Fibroblast of skin of back (primary cell): ENCODE measurements at places on chromosomes 2 and 18.

- peak; percentile 86 for DNase-seq
These were observed 60.5 kb upstream of the POMC start for GRCh38 chr2:25228848-25229278.

- DNase-seq = peak; percentile 10
These were observed 25.0 kb upstream of the ARL5A start for GRCh38 chr2:151853070-151853758.

- peak; percentile 56 for DNase-seq
These were observed 632.4 kb downstream of the NYAP2 start for GRCh38 chr2:226031647-226032501.

DNA sequence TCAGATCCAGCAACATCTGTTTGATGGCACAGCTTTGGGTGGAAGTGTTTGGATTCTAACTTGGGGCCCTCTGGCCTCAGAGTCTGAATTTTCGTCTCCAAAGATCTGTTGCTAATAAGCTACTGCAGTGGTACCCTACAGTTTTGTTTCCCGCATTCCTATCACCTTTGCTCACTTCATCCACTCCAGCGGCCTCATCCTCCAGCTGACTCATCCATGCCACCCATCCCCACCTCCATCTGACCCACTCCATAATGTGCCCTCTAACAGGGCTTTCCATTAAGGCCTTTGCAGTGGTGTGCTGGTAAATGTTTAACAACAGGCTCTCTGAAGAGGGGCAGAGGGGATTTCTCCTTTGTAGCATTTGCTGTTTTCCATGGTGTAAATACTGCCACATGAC is 225.5 kb downstream of the TGIF1 start:
- peak; percentile 74 for DNase-seq

- DNase-seq = no peak
These were observed 527.7 kb downstream of the TNS1 start for GRCh38 chr2:217475101-217475500.

- DNase-seq = peak; percentile 70
These were observed 26.5 kb upstream of the KCNS3 start for GRCh38 chr2:17851731-17852585.

DNA sequence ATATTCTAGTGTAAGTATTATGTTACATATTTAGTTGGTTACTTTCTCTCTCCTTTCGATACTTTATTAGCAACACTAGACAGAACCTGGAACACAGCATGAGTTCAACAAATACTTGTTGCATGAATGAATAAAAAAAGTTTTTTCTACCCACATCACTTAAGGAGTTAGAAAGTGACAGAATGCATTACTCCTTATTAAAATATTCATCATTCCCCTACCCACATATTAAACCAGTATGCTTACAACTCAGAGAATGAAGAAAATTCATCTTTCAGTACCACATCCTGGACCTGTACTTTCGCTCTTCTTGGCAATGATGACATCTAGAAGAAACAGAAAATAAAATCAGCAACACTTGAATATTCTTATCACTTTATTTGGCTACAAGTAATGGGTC is 6.0 kb downstream of the SRBD1 start:
- peak; percentile 43 for DNase-seq

GRCh38 chr2:141652308-141652707 is 478.5 kb downstream of the LRP1B start:
- no peak for DNase-seq

DNA sequence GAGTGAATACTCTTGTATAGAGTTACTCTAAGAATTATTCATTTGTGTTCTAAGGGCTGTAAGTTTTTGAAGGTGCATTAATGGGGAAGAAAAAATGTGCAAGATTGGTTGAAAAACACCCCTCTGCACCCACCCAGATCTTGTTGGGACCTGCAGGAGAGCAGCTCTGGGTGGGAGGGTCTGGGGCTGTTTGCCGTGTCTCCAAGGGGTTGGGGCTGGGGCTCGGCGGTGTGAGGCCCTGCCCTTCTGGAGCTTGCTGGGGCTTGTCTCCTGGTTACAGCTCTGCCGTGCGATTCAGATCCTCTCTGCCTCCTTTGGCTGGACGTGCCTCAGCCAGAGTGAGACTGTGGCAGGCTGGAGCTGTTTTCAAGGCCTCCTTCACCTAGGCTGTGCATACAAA is 26.1 kb downstream of the IGFBP2 start:
- DNase-seq = no peak

GRCh38 chr2:23916727-23917405 is 10.1 kb downstream of the ATAD2B start:
- DNase-seq = no peak

DNA sequence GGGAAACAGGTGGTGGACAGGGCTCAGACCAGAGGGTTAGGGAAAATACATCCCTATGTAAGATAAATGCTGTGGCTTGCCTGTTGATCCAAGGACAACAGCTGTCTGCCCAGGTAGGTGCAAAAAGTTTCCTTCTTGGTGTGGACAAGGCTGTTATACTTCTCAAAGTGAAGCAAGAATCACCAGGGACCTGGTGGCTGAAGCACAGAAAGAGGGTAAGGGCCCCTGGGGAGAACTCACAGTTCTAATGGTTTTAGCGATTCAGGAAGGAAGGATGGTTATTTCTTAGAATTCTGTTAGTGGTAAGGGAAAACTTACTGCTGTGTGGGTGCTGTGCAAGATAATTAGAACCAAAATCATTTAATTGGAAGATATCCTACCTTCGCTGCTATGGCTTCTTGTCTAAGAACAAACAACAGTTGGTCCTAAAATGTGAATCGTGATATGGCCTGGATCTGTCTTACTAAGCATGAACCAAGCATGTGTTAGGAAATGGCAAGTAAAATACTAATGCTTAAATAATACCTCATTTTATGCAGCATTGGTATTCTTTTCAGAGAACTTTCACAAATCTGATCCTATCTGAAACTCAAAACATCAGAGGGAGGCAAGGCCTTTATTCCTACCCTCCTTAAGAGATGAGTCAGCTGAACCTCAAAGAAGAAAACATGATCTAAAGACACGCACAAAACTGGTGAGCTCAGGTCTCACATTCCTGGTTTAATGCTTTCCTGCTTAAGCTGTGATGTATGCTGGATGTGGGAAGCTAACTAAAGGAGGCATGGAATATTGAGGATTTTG is 159.2 kb upstream of the THUMPD2 start:
- peak; percentile 95 for DNase-seq

GRCh38 chr2:66428986-66429612 is 5.8 kb upstream of the MEIS1 start:
- DNase-seq = peak; percentile 68

DNA sequence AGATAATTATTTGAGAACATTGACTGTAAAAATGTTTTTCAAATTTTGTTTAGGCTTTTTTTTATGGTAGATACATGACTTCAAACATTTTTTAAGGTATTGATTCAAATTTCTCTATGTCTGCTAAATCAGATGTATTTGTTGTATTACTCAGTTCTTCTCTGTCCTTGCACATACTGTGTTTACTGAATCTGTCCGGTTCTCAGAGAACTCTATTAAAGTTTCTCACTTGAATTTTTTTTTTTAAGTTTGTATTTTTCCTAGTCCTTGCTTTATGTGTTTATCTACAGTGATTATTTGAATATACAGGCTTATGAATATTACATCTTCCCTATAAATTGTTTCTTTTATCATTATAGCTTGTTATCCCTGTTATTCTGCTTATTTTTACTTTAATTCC is 5.3 kb downstream of the SEPTIN2 start:
- no peak for DNase-seq

GRCh38 chr2:124289615-124290014 is 264.5 kb downstream of the CNTNAP5 start:
- DNase-seq = no peak

DNA sequence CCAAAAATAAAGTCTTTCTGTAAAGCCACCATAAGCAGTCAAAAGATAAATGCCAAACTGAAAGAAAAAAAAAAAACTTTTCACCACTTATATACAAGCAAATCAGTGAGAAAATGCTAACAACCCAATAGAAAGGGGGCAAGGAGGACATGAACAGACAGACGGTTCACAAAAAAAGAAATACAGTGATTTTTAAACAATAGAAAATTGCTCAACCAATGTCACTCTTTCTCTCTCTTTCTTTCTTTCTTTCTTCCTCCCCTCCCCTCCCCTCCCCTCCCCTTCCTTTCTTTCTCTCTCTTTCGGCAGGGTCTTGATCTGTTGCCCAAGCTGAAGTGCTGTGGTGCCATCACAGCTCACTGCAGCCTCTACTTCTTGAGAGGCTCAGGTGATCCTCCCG is 28.8 kb upstream of the SPATA3 start:
- DNase-seq = no peak

DNA sequence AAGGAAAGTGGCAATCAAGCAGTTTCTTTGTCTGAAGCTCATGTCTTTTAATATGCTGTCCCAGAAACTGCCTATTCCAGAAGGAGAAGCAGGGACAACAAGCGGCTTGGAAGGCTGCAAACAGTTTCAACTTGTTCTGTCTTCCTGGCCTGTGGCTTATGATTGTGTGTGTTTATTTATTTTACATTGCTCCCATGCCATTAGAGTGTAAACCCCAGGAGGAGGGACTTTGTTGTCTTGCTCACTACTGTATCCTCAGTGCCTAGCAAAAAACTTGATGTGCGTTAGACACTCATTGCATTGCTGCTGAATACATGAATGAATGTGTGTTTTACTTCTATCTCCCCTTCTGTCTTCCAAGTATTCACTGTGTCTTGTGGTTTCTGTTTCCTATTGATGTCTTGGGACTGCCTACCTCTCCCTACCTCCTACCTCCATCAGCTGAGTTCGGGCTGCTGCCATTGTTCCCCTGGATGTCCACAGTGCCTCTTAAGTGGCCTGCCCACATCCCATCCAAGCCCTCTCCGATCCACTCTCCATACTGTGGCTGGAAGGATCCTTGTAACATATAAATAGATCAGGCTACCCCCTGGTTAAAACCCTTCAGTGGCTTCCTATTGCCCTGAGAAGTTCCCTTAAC is 261.4 kb downstream of the DYSF start:
- no peak for DNase-seq

- peak; percentile 57 for DNase-seq
These were observed 136.0 kb downstream of the INSIG2 start for GRCh38 chr2:118223992-118224894.

DNA sequence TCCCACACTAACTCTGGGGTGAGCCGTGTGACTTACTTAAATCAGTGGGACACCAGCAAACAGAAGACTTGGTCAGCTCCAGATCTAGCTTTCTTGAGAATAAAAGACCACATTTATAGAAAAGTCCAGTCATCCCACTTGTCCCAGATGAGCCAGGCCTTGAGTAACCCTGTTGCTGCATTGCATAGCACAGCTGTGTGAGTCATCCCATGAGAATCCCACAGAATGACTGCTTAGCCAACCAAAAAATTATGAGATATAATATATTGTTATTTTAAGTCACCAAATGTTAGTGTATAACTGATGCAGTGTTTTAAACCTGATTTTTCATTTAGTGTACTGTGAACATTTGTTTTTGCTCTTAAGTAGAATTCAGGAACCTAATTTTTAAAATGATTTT is 94.2 kb upstream of the FSHR start:
- peak; percentile 98 for DNase-seq

DNA sequence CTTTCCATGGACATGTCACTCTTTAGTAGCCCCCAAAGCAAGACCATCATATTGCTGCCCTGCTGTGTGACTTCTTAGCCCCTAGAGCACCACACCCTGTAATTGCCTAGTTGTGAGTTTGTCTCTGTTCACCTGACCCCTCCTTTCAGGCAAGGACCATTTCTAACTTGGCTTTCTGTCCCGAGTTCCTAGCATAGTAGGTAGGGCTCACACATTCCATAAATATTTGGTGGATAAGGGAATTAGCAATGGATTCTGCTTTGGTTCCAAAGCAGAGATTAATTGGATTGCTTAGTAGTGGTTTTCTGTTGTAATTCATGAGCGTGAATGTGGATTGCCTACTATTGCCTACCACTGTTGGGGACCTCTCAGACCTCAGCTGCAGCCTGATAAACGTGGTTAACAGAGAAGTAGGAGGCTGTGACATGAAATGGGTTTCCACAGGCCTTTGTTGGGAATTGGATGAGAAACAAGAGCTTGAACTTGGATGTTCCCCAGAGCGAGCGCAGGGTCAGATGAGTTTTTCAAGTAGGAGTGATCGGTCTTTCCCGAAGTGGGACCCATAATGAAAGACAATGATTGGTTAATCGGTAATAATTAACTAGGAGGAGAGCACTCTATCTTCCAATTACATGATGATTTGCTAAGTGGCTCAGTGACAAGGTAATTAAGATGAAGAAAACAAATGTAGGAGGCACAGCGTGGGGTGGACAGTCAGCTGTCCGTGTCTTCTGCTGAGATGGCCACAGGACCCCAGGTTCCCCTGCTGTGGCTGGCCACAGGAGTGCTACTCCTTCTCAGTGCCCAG is 13.4 kb upstream of the UGT1A1 start:
- DNase-seq = no peak

GRCh38 chr2:196365923-196366322 is 194.5 kb upstream of the STK17B start:
- no peak for DNase-seq

DNA sequence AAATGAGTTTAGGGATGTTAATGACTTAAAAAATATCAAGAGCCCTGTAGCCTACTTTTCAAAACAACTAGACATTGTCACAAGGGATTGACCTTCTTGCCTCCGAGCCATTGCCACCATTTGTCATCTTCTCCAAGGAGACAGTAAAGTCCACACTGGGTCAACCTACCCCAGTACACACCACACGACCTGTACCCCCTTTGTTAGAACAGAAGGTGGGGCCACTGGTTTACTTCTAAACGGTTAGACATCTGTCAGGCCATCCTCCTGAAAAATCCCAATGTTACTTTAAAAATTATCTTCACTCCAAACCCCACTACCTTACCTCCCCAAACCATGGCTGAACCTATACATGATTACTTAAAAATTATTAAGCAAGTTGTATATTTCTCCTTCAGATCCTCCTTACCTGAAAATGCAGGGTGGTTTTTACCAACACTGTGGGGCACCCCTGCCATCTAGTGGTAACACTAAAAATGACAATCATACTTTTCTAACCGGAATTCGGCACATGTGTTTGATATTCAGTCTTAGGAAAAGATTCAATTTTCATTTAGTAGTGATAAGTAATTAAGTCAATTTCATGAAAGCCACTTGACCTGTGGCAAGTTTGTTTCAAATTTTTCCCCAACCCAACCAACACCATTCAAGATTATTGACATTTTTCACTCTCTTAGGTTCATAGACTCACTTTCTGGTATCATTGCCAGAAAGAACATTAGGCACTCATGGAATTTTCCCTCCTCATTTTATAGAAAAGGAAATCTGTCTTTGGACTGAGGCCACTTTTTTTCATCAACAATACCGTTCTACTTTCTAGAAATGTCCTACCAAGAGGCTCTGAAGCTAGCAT is 265.3 kb upstream of the PKDCC start:
- DNase-seq = peak; percentile 21

DNA sequence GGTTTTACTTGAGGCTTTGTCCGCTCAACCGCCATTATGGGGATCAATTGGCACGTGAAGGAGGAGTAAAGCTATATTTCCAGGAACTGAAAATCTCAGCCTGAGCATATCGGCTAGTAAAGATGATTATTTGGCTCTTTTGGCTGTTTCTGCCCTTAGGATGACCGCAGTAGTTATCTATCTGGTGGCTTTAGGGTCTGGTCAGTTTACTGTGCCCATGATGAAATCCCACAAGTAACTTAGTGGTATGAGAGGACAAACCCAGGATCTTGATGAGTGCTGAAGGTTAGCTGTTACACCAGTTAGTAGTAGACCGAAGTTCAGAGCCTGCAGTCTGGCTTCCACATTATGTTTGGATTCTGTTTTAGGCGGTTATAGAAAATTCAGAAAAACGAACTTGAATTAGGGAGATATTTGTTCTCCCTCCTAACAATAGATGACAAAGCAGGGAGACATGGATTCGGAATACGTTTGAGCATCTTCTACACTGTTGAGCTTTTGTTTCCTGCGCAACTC is 1.2 kb downstream of the MAT2A start:
- DNase-seq = no peak

- no peak for DNase-seq
These were observed 102.8 kb upstream of the UBXN4 start for GRCh38 chr2:135638825-135639224.

GRCh38 chr18:13366962-13367892 is 148.7 kb downstream of the LDLRAD4 start:
- no peak for DNase-seq
